ENCODE measurements at places on chromosomes 4 and X.

DNA sequence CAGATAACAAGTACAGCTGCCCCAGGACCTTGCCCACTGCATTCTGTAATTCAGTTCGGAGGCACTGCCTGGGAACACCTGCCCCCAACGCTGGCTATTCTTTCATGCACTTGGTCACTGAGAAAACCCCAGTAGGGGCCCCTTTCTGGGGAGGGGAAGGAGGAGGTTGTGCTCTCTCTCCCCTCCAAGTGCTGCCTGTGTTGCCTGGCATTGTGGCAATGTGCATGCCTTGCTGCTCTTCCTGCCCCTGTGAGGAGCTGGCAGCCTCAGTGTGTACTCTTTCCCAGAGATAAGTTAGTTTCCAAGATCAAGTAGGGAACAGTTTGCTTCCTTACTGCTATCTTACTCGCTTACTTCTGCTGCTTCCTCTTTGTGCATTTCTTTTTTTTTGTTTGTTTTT, 90.8 kb downstream of the AASDH start:
- no peak for DNase-seq

GRCh38 chrX:56503941-56504673, 59.3 kb upstream of the UBQLN2 start:
- no peak for DNase-seq

GRCh38 chr4:108008721-108009120, 19.0 kb downstream of the HADH start:
- DNase-seq = no peak

- no peak for DNase-seq
Measured at GRCh38 chrX:153608806-153609205, 9.9 kb upstream of the CCNQ start.

DNA sequence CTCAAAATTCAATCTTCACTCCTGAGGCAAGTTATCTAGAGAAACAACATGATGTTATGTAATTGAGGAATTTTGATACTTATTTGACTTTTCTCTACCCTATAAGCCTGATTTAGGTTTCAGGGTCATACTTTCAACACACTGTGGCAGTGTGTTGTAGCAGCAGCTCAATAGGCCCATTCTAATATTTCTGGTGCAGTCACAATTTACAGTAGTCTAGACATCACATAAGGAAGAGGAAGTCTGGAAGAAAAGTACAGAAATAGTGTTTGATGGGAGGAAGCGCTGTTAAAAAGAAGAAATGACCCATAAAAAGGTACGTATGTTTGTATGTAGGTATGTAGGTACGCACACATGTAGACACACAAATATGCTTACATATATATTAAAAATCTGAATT, 194.3 kb downstream of the ARHGAP24 start:
- DNase-seq = no peak

GRCh38 chr4:166257276-166257675, 384.2 kb downstream of the TLL1 start:
- DNase-seq = no peak

GRCh38 chr4:174713181-174713580, 115.9 kb downstream of the GLRA3 start:
- no peak for DNase-seq

DNA sequence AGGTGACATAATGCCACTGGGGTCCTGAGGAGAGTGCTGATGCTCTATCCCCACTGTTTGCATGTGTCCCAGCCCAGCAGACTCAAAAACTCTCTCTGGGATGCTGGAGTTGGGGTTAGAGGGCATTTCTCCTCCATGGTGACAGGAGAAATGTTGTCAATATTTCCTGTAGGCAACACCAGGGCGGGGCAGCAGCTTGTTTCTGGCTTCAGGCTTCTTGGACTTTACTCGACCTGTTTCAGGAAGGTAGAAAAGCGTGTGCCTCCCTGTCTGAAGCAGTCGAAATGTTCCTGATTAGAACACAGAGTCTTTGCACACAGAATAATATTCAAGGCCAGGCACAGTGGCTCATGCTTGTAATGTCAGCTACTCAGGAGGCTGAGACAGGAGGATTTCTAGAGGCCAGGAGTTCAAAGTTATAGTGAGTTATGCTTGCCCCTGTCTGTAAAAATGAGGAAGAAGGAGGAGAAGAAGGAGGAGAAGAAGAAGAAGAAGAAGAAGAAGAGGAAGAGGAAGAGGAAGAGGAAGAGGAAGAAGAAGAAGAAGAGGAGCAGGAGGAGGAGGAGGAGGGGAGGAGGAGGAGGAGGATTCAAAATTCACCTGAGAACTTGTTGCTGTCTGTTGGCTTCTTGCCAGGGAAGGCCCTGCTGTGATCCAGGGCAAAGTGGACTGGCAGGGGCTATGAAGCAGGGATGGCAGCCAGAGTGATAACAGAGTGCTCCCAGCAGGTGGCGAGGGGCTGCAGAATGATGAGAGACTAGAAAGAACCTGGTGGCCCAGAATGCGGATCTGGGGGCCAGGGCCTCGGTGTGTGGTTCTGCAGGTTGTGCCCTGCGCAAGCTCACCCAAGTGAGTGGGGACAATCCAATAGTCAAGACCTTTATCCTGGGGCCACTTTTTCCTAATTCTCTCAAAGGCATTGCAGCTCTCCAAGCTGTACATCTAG, 82.9 kb downstream of the RTL5 start:
- DNase-seq = no peak

DNA sequence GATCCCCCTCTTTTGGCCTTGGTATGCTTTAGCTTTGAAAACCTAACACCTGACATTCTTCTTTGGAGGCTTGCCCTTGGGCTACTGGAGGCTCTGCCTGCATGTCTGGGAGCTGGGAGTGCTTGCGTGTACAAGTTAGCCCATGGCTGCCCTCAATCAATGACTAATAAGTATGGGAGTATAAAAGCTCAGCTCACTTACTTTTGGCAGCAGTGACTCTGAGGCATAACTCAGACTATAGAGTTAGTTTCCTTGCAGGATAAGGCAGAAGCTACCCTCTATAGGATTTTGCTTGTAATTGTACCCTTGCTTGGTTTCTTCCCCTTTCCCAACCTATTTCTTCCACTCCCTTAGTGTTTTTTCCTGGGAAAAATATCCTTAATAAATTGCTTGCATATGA, 247.9 kb downstream of the PPP1R2C start:
- DNase-seq = no peak

- DNase-seq = no peak
Measured at GRCh38 chr4:38979511-38980230, 52.5 kb downstream of the TMEM156 start.

DNA sequence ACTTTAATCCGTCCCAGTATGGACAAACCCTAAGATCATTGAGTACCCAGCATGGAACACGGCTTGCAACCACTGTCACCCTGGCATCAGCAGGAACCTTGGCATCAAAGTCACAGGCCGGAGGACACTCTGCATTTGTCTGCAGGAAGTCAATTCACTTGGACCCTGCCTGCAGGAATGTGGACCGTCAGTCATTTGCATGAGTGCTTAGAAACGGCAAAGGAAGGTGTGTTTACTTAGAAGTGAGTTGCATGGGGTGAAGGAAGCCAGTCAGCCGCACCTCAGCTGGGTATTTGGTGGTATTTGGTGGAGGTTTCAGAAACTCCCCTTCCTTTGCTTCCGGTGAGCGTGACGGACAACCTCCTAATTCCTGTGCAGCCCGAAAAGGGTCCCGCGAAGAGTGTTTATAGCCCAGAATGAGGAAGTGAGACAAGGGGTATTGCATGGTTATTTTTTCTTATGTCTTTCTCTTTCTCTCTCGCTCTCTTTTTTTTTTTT, 15.5 kb downstream of the P2RY8 start:
- DNase-seq = peak; percentile 43

All from stimulated activated CD4-positive, alpha-beta T cell treated with anti-CD3 and anti-CD28 coated beads, Interleukin-12 subunit alpha, Interleukin-12 subunit beta, amount 100 ng/mL, for 48 hours (primary cell).